ENCODE measurements at places on chromosomes 6 and 20.

- DNase-seq: no peak
These were observed 153.6 kb upstream of the CST7 start for GRCh38 chr20:24795436-24795835.

- no peak for DNase-seq
These were observed 767 bp downstream of the AP5S1 start for GRCh38 chr20:3820901-3821727.

DNA sequence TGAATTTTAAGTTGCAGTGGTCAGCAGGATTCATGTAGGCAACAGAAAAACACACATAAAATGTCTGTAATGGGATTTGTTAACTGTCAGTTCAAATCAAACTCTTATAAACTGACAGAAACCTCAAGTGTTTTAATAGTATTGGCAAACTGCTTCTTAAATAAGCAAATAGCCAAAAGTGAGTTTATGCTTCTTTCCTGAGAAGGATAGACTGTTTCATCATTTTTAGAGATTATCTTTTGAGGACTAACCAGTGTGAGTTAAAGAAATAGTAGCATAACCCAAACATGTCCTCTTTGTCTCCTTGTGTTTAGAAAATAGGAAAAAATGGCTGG lies 68.0 kb downstream of the AIG1 start:
- no peak for DNase-seq

DNA sequence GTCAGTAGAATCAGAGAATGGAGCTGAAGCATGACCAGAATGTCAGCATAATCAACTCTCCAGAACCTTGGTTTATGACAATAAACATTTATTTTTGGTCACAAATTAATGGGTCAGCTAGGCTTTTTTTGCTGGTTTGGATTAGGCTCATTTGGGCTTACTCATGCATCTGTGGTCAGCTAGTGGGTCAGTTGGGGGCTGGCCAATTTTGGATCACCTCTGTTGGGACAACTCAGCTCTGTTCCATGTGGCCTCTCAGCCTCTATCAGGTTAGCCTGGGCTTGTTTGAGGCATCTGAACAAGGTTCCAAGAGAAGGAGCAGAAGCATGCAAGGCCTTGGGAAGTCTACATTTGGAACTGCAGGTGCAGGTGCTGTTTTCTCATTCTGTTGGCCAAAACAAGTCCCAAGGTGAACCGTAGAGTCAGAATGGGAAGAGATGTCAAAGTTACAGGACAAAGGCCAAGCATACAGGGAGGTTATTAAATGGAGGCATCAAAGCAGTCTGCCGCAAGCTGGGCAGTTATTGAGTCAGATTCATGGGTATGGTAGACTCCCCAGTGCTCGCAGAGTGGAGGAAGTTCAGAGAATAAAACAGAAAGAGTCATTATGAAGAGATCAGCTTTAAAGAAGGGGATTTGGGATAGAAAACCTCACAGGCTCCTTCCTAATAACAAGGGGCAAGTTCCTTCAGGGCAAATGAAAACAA lies 173.0 kb downstream of the PLCB4 start:
- no peak for DNase-seq

GRCh38 chr6:14927398-14927797 lies 318.5 kb upstream of the JARID2 start:
- no peak for DNase-seq

DNA sequence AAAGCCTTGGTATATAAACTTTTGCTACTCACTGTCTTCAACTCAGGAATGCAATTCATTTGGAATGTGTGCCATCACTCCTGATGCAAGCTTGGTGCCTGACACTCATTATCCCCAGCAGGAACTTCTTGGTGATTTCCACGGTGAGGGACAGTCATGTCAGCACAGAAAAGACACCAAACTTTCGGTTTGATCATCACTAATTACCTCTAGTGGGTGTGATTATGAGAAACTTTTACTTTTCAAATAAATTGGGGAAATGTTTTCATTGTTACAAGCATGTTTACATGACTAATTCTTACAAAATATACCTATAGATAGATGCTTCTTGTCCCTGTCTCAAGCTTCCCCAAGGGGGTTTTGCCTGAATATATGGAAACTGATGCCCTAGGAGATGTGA lies 40.9 kb downstream of the RPP40 start:
- DNase-seq: no peak

DNA sequence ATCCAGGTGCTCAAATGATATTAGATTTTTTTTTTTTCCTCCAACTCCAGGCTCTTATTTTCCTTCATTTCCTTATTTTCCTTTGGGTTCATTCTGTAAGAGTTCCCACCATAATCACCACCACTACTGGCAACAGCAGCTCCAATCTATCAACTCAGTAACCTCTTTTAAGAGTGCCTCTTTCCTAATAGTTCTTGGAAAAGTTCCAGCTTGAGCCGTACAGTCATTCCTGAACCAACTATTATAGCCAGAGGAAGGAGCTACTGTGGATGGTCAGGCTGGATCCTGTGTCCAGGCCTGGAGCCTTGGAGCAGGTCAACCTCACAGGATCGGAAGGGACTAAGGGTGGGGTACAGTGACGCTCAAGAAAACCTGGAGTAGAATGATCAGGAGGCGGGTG lies 4.2 kb upstream of the ANGPT4 start:
- DNase-seq: no peak

GRCh38 chr20:63688228-63689045 lies 8.0 kb upstream of the TNFRSF6B start:
- no peak for DNase-seq

- no peak for DNase-seq
These were observed 142.9 kb downstream of the WDR27 start for GRCh38 chr6:169558774-169559441.

- DNase-seq: no peak
These were observed 34.3 kb downstream of the SLC22A23 start for GRCh38 chr6:3422435-3423070.

- no peak for DNase-seq
These were observed 68.8 kb downstream of the CYB5R4 start for GRCh38 chr6:83928286-83928685.

- DNase-seq: no peak
These were observed 8.1 kb downstream of the FYN start for GRCh38 chr6:111865049-111865585.

DNA sequence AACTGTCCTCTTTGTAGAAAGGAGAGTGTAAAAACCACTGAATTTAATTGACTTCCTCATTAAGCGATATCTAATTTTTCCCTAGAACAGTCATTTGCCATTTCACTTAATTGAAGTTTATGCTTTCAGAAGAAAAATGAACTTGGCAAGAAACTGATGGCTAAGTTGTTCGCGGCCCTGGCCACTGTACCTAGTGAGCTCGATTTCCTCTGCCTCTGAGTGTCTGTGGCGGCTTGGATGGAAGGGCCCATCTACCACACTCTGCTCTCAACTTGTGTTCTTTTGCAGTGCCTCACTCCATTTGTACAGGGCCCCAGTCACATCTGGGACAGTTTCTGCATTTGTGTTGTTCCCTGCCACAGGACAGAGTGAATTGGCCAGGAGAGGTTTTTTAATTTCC lies 102.9 kb downstream of the BCAS1 start:
- no peak for DNase-seq

- DNase-seq: no peak
These were observed 2.9 kb upstream of the COL21A1 start for GRCh38 chr6:56250266-56250665.

- DNase-seq: peak; percentile 67
These were observed 123.7 kb upstream of the EXOC2 start for GRCh38 chr6:816510-817084.

DNA sequence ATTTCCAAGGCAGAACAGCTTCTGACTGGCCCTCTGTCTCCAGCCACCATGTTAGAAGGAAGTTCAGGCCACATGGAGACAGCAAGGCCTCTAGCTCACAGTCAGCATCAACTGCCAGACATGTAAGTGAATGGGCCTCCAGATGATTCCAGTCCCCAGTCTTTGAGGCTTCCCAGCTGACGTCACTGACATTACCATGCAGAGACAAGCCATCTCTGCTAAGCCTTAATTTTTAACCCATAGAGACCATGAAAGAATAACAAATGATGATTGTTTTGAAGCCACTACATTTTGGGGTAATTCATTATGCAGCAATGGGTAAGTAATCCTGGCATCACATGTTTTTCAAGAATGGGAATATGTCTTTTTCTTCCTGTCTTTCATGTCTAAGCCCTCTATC lies 11.3 kb upstream of the DEFB129 start:
- no peak for DNase-seq

DNA sequence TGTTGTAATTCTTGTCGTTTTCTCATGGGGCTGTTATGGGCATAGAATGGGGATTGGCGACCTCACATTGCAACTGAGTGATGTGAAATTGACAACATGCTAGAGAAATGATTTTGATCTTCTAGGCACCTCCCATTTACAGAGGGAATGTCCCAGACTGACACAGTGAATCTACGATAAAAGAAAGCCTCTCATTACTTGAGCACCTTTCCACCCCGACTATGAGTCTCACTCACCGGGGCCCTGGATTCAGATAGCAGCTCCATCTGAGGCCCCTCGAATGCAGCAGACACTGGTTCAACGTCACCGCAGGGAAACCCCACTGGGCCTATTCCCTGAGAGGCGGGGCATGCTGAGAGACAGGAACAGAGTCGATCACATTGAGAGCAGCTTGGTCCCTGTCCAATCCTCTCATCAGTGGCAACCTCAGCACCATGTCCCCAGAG lies 49.1 kb downstream of the NFATC2 start:
- peak; percentile 46 for DNase-seq

GRCh38 chr6:127998985-127999384 lies 98.1 kb upstream of the THEMIS start:
- DNase-seq: no peak

- no peak for DNase-seq
These were observed 66.0 kb upstream of the STX16 start for GRCh38 chr20:58584881-58585752.

DNA sequence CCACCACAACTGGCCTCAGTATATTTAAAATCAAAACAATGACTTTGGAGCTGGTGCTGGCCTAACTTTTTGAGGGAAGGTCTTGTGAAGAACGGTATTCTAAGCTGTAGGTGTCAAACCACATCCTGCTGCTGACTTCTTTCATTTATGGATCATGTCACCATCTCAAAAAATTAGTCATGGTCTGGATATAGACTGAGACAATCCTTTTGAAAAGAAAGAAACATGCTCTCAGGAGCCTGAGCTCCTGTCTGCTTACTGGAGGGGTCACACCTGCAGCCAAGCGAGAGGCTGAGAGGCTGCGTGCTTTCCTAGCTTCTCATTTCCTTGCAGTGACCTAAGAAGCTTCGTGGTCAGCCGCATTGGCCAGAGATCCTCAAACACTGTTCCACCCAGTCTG lies 55.2 kb downstream of the TIAM2 start:
- DNase-seq: no peak

GRCh38 chr20:18986146-18986830 lies 172.7 kb downstream of the SCP2D1 start:
- DNase-seq: no peak

DNA sequence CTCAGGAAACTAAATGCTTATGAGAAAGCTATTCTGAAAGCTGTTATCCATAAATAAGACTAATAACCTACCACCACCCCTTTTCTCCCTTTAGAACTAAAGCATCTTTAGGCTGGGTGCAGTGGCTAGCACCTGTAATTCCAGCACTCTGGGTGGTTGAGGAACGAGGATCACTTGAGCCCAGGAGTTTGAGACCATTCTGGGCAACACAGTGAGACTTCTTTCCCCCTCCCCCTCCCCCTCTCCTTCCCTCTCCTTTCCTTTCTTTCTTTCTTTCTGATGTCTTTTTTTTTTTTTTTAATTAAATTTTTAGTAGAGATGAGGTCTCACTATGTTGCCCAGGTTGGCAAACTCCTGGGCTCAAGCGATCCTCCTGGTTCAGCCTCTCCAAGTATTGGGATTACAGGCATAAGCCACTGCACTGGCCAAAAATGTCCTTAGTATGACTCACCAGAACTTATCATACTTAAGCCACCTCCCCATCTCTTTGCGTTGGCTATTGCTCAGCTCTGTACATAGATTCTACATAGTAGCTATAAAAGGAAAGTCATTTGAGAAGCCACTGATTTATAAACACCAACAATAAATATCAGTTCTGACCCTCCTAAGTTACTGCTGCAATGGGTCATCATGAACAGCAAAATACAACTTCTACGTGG lies 54.8 kb upstream of the SPDEF start:
- DNase-seq: peak; percentile 73

GRCh38 chr6:133955582-133956415 lies 2.8 kb downstream of the TBPL1 start:
- DNase-seq: no peak

- DNase-seq: no peak
These were observed 22.5 kb upstream of the CST3 start for GRCh38 chr20:23659989-23660837.

DNA sequence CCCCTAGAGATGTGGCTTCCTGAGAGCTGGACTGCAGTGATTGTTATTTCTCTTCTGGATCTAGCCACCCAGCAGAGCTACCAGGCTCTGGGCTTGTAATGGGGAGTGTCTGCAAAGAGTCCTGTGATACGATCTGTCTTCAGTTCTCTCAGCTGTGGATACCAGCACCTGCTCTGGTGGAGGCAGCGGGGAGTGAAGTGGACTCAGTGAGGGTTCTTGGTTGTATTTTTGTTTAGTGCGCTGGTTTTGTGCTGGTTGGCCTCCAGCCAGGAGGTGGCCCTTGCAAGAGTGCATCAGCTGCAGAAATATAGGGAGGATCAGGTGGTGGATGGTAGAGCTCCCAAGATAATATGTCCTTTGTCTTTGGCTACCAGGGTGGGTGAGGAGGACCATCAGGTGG lies 33.7 kb downstream of the PAX1 start:
- no peak for DNase-seq

DNA sequence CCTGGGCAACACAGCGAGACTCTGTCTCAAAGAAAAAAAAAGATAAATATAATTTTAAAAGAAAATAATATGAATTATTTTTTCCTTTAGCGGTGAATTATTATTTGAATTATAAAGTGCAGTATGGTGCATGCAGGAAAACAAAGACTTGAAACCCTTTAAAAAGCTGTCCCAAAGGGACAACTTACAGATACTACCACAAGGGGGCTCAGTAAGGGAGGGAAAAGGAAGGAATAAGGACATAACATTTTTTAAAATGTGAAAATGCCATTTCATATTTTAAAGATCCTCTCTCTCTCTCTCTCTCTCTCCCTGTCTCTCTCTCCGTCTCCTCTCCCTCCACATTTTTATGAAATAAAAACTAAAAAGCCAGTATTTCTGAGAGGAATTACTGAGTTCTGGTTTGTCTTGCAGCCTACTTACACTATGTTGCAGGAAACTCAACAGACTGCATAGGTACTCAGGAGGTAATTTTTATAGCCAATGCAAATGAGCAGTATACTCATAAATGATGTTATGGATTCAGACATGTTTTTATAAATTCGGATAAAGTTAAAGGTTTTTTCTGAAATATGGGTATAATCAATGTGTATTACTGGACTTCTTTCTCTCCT lies 455.0 kb upstream of the GJE1 start:
- DNase-seq: peak; percentile 56
